ENCODE measurements at places on chromosomes 16 and 17.

DNA sequence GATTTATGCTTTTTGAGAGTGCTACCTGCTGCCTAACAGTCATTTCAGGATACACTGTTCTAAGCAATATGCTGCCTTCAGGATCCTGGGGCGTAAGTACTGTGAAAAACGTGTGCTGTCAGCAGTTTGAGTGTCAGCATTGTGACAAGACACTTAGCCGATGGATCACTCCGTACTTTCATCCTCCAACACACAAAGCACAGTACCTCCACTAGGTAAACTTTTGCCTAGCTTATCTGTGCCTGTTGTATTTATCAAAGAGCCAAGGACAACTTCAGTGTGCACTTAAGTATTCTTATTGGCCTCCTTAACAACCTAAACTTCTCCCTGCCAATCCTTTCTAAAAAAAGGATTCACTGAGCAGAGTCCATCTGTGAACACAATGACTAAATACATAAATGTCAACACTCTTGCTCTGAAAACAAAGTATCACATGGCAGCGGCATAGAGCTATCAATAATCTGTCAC, 33.8 kb upstream of the PHLPP2 start:
- no peak for DNase-seq

GRCh38 chr16:85451641-85452363, 161.3 kb upstream of the GSE1 start:
- no peak for DNase-seq

GRCh38 chr16:85400305-85401205, 212.6 kb upstream of the GSE1 start:
- peak; percentile 5 for DNase-seq

- DNase-seq, result no peak
These were observed 1.0 kb upstream of the YPEL3 start for GRCh38 chr16:30096862-30097563.

DNA sequence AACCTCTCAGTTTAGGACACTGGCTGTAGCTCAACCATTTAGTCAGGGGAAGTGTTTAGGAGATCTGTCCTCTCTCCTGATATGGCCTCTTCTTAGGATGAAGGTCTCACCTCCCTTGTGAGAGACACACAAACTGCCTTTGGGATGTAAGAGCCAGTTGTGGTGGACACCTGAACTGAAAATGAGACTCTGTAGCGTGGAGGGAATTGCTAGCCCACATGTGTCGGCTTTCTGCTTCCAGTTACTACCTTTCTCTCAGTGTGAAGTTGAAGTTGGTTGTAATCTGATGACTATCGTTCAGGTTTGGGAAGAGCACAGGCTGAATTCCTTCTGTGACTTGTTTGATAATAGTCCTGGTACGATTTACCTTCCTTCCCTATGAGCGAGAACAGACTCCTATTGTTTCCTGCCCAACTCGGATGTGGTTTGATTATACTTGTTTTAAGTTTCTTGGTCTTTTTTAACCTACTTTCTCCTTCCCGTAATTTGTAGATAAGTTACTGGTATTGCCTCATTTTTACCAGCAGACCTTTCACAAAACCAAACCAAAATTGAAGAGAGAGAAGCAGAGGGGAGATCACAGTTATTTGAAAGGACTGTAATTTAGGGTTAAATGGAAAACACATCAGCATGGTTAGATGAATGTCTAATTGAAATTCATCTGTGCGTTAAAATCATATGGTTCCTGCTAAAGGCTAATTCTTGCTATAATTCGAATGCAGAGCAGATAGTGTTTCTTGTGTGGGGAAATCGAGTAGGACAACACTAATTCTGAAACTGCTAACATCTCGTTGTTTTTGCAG, 43.2 kb downstream of the CLEC16A start:
- DNase-seq, result no peak

- no peak for DNase-seq
These were observed 172.8 kb upstream of the WSCD1 start for GRCh38 chr17:5897275-5897911.

DNA sequence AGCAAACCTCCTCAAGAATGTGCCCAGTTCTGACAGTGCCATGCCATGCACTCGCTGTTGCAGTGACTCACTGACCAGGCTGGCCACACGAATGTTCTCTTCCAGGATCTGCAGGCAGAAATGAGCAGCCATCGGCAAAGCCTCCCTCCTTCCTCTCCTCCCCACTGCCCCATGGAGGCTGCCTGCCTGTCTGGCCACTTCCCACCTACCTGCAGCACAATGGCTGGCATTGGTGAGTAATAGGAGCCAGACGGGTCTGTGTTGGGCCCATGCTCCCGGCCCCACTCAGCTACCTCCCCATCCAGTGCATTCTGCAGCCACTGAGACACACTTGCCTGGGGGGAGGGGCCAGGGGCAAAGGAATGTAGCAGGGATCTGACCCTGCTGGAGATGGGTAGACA, 2.8 kb upstream of the MATCAP1 start:
- DNase-seq, result no peak

DNA sequence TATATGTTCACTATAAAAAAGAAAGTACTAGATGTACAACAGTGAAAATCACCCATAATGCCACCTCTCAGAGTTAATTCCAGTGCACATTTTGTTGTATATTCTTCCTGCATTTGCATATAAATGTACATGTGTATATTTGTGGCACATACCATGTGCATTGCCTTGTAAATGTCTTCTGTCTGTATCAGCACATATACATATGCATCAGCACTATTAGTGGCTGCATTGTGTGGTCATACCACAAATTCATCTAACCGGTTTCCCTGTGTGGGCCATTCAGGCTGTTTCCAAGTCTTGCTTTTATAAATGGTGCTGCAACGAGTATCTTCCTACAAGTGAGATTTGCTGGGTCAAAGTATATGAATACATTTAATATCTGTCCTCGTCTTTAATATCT, 6.5 kb downstream of the KSR1 start:
- no peak for DNase-seq

DNA sequence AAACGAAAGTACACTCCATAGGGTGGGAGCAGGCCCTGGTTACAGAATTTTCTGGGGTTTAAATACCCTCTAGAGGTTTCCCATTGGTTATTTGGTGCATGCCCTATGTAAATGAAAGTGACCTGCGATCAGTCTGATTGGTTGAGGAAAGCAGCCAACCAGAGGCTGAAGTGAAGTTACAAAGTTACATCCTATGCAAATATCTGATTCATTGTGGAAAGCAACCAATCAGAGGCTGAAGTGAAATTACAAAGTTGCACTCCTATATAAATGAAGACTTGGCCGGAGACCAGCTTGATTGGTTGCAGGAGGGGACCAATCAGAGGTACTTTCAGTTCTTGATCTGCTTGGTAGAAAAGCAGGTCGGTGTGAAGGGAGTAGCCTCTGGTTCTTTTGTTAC, 24.4 kb downstream of the NAA60 start:
- no peak for DNase-seq

DNA sequence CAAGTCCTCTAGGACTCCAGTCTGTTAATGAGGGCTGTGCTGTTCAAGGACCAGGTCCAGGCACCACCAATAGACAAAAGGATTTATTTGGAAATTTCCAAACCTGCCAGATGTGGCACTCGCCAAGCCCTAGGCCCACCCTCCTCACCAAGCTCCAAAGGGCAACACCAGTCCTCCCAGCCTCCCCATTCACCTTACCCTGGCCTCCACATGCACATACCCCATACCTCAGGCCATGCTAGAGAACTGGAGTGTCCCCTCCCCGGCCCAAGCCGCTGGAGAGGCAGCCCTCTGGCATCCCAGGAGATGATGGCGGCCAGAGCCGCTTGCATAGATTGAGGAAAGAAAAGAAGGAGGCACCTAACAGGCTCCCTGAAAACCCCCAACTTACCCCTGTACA, 4.6 kb upstream of the FTSJ3 start:
- DNase-seq, result no peak

DNA sequence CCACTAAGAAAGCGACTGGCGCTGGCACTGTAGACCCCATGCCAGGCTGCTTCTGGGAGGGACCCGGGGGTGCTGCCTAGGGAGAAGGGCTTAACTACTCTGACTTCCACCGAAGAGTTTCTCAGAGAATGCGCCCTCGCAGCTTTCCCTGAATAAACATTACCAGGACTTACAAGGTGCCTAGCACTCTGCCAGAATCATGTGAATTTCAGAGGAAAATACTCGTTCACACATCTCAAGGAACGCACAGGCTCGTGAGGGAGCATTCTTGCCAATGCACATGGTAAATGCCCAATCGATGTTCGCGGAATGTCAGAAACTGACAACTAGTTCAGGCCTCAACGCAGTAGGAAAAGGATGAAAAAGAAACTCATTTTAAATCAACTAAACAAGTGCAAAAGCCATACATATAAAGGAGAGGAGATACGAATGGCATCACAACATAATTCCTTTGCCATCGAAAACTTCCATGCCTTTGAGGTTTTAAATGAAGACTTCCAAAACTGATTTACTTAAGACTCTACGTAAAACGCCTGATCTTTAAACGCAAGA, 999 bp downstream of the CMC2 start:
- DNase-seq, result no peak

GRCh38 chr17:62064791-62065563, at the start of gene MED13:
TSS of gene MED13 (minus strand) at chr17:62065278. CDS start at chr17:62065205, 73 bp downstream.
- DNase-seq, result peak; percentile 80

DNA sequence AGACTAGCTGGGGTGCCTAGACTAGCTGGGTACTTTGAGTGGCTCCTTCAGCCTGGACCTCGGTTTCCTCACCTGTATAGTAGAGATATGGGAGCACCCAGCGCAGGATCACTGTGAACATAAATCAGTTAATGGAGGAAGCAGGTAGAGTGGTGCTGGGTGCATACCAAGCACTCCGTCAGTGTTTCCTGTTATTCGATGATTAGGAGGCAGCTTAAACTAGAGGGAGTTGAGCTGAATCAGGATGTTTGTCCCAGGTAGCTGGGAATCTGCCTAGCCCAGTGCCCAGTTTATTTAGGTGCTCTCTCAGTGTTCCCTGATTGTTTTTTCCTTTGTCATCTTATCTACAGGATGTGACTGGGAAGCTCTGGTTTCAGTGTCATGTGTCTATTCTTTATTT, 8.4 kb upstream of the TMEM235 start:
- no peak for DNase-seq

- no peak for DNase-seq
These were observed 30.6 kb downstream of the ZNF750 start for GRCh38 chr17:82808921-82809905.

GRCh38 chr17:37714897-37715296, 30.0 kb downstream of the HNF1B start:
- no peak for DNase-seq

- no peak for DNase-seq
These were observed 75.2 kb upstream of the HSBP1 start for GRCh38 chr16:83732536-83732935.

GRCh38 chr16:15732416-15732815, 82.4 kb downstream of the NDE1 start:
- DNase-seq, result no peak

DNA sequence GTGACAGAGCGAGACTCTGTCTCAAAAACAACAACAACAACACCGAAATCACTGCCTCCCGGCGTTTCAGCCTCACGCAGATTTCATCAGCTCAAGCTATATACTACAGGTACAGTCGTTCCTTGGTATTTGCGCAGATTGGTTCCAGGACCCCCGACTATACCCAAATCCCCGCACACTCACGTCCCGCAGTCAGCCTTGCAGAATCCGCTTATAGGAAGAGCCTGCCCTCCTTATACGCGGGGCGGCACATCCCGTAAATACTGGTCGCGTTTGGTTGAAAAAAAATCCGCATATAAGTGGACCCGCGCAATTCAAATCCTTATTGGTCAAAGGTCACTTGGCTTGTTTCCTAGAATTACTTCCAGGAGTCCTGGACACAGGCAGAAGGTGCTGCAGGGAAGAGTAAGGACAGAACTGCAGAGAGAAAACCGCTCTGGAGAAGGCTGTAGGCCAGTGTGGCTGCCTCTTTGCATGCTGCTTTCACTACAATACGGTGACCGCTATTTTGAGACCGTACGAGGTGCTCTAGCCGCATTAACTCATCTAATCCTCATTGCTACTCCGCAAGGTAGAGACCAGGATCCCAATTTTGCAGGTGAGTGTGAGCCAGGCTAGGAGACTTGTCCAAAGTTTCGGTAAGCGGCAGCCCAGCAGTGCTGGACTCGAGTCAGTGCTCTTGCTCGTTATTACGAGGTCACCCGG, 718 bp downstream of the NDUFAB1 start:
- no peak for DNase-seq

- no peak for DNase-seq
These were observed 118.7 kb upstream of the MYOCD start for GRCh38 chr17:12546983-12547382.

DNA sequence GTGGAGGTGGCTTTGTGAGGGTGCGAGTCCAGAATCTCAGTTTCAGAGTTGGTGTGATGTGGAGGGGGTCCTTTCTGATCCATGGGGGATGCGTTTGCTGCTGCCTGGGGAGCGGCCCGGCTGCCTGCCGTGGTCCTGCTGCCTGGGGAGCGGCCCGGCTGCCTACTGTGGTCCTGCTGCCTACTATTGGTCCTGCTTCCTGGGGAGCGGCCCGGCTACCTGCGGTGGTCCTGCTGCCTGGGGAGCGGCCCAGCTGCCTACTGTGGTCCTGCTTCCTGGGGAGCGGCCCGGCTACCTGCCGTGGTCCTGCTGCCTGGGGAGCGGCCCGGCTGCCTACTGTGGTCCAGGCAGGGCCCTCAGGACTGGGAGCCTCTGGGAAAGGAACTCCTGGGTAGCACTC, 61.5 kb upstream of the ZNF750 start:
- no peak for DNase-seq

DNA sequence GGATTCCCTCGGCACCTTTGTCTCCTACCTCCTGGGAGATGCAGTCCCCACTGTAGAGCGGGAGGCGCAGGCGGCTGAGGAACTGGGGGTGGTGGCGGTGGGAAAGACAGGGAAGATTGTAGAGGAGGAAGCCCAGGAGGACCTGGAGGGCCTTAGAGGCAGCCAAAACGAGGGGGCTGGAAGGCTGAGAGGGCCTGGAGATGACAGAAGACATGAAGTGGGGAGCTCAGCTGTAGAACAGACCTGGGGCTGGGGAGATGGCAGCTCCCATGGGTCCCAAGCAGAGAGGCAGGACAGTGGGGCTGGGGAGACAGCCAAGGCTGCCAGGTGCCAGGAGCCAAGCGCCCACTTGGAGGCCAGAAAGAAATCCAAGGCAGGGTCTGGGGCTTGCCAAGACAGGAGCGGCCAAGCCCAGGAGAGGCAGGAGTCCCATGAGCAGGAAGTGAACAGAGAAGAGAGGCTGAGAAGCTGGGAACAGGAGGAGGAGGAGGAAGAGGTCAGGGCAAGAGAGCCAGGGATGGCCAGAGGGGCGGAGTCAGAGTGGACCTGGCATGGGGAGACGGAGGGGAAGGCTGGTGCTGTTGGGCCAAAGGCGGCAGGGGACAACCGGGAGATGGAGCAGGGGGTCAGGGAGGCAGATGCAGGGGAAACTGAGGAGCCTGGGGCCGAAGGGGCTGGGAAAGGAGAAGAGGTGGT, 803 bp downstream of the APOBR start:
- DNase-seq, result no peak

DNA sequence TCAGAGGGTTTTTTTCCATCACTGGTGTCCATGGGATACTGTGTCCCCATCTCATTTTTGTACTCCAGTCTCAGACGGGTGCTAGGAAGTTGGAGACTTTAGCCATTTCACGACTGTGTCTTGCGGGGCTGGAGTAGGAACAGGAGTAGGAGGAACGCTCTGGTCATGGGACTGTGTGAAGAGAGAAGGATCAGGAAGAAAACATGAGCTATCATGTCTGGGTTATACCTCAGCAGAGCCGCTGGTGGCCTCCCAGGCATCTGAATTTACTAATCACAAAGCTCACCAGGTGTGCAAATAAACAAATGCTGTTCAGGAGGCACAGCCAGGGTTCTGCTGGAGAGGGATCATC, 225.4 kb downstream of the SEC14L1 start:
- DNase-seq, result no peak

- DNase-seq, result no peak
These were observed 21.2 kb downstream of the USP31 start for GRCh38 chr16:23128056-23128455.

GRCh38 chr17:46061435-46061834, 62.4 kb downstream of the STH start:
- DNase-seq, result no peak
